ENCODE measurements at places on chromosomes 3 and 15.

DNA sequence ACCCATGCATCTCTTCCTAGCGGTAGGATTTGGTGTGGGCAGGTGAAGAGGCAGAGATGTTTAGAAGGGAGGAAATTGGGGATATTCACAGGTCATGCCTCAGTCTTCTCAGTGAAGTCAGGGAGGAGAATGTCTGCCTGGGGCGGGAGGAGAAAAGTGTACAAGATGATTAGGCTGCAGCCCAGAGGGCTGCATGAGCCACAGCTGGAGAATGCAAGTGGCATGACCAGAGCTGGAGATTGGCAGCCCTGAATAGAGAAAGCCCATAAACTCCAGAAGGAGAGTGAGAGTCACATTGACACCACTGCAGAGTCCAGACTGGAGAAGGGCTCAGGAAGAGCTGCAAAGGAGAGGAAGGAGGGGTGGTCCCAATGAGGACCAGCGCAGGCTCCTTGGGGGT lies 22.6 kb downstream of the PDHB start:
- DNase-seq: no peak

DNA sequence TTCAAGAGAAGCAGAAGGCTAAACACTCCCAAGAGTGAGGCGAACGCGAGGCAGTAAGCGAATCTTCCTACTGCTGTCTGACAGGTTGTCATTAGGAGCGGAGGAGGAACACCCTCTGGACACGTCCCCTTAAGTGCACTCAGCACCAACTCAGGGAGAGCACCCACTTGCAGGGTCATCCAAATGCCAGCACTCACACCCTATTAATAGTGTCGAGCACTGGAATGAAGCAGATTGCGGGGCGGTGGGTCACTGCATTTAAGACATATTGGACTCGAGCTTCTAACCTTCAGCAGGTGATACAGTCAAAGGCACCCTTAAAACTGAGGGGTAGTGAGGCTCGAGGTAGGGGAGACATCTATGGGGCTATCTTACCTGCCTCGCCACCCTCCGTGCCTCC lies 28.7 kb downstream of the SH3BP5 start:
- no peak for DNase-seq

GRCh38 chr3:112966633-112967032 lies 8.3 kb downstream of the CD200R1 start:
- DNase-seq: no peak

DNA sequence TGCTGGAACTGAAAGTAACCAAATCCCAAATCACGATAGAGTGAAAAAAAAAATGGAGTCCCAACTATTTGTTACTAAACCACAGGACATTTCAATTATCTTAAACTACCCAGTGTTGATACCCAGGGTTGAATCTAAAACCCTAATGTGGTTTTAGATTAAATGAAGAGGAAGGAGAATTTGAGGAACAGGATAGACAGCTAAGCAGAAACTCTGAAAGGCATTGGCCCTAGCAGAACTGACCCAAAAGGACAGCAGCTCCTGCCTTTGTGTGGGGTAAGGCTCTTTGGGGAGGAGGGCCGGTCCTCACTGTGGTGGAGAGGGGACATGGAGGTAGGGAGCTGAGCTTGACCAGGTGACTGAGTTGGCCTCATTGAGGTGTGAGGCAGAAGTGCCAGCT lies 30.7 kb upstream of the SNRK start:
- no peak for DNase-seq

DNA sequence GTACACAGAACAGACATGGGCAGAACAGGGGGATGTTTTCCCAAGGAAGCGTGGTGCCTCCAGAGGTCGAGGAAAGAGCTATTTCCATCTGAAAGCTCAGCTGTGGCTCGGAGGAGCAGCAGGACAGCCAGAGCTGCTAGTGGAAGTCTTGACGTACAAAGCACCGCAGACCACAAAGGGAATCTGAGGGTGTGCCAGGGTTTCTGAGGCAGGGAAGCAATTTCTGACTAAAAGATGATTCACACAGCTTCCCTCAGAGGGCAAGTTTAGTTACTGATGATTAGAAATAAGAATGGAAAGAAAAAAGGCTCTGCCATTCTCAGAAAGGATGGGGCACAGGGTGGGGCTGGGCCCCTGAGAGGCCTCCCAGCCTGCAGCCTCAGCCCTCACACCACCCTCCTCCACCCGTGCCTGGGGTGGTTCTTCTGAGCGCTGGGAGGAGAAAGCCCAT lies 45.8 kb upstream of the SEC13 start:
- DNase-seq: no peak

DNA sequence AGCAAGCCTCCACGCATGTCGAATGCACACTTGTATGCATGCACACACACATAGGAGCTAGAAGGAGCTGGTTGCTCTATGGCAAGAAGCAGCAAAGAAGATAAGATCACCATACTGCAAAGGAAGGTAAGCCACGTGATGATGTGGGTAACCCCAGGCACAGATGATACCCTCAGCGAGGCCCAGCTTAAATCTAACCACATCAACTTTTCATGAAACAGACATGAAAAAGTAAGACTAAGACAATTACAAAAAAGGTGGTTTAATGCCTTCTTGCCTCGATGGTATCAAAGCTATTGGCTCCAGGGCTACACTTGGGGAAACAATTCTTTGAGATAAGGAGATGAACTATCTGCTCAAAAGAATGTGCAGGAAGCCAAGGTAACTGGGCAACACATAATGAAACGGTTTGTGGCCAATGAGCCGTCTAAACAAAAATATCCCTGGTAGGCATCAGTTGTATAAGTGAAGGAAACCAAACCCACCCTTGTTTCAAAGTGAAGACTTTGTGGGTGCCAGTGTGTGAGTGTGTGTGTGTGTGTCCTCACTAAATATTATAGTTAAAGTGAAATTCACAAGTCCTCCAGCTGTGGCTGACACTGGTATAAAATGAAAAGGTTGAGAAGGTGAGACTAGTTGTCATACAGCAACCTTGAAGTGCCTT lies 365.7 kb upstream of the ICE2 start:
- no peak for DNase-seq
